ENCODE measurements at places on chromosomes 4 and X.

GRCh38 chrX:21398426-21398825, 24.2 kb downstream of the CNKSR2 start:
- DNase-seq = no peak

- no peak for DNase-seq
Measured at GRCh38 chr4:77044461-77045150, 31.2 kb downstream of the CCNI start.

GRCh38 chr4:90152024-90152423, 24.8 kb downstream of the CCSER1 start:
- no peak for DNase-seq

- no peak for DNase-seq
Measured at GRCh38 chrX:22118161-22118830, 86.2 kb downstream of the PHEX start.

DNA sequence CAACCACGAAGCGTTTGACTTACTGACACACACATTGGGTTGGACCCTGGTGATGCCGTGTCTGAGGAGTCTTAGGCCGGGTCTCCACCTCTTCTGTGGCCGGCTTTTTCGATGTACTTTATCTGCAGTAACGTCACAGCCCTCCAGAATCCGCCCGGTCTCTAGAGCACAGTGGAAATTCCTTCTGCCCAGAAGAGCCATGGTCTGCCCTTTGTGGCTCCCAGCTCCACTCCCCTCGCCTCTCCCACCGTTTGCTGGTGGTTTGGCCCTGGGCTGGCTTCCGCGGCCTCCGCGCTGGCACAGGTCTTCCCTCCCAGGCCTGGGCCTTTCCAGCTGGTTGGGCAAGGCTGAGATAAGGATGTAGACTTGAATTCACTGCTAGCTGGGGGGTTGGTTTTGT, 4.3 kb downstream of the MAEA start:
- no peak for DNase-seq

DNA sequence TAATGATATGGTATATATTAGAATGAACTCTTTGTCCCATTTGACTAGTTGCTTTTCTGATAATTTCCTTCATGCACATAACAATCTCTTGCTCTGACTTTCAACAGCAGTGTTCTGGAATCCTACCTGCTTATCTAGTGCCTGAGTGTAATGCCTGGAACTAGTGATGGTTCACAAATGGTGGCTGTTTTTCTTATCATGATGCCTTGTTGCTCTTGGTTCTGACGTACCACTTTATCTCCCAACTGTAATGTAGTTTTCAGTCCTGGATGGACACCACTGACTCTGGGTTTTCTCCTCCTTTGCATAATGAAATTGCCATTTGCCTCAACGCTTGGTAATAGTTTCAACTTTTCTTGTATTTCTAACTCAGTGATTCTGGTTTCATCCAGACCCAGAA, 25.5 kb upstream of the LUZP4 start:
- no peak for DNase-seq

- no peak for DNase-seq
Measured at GRCh38 chr4:152209772-152210493, 326.0 kb downstream of the FBXW7 start.

- no peak for DNase-seq
Measured at GRCh38 chr4:54783402-54784110, 125.8 kb downstream of the KIT start.

GRCh38 chrX:107683124-107683895, 55.0 kb downstream of the PRPS1 start:
- no peak for DNase-seq

- DNase-seq = no peak
Measured at GRCh38 chrX:43450355-43450754, 205.7 kb upstream of the MAOA start.

- DNase-seq = no peak
Measured at GRCh38 chr4:139167774-139168444, 9.1 kb downstream of the ELF2 start.

DNA sequence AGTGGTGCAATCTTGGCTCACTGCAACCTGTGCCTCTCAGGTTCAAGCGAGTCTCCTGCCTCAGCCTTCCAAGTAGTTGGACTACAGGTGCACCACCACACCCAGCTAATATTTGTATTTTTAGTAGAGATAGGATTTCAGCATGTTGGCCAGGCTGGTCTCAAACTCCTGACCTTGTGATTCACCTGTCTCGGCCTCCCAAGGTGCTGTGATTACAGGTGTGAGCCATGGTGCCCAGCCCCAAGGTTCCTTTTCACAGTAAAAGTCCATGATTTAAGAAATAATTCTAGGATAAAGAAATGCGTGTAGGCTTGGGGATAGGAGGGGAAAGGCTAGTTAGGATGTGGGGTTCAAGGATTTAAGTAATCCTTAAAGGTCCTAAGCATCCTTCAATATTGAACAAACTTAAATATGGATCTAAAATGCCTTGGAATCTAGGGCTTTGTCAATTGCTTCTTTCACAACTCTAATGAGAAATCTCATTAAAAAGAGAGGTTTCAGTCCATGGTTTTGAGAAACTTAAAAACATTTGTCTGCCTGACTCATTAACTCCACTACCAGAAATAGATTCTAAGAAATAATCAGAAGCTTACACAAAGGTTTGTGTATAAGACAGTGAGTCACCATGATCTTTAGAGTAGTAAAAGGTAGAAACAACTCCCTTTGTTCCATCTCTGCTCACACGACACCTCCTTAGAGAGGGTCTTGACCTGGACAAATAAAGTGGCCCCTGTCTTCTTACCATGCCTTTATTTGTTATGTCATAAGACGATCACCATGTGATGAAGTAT, 203.2 kb downstream of the PTTG2 start:
- DNase-seq = no peak

DNA sequence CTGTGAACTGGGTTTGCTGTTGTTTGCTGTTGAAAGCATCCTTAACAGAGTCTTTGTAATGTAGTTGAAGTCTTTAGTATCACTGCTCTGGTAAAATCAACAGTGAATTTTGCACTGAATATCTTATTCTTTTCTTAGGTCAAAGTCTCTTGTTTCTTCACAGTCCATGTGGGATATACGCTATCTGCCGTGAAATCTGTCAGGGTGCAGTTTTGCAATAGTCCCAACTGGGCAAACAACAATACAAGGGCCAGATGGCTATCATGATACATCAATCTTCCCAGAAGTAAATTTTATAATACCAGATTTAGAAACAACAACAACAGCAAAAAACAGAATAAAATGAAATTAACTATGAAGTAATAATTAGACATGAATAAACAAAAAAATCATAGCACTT, 123.5 kb downstream of the PPARGC1A start:
- DNase-seq = no peak

DNA sequence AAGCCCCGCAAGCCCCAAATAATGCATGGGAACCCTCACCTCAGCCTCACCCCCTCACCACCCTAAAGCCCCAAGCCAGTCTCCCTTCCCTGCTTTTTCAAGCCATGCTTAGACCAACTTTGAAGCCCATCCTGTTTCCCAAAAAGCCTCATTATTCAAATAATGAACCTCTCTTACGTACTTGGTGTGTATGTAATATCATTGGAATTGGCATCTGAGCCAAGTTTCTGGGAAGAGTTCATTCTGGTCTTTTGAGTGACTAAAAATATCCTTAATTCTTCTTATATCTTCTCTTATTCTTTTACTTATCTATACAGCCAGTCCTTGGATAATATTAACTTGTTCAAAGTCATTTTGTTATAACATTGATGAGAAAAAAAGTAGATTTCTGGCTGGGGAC, 875.8 kb upstream of the SLIT2 start:
- no peak for DNase-seq

- DNase-seq = no peak
Measured at GRCh38 chrX:19019996-19020395, 36.1 kb upstream of the PHKA2 start.

DNA sequence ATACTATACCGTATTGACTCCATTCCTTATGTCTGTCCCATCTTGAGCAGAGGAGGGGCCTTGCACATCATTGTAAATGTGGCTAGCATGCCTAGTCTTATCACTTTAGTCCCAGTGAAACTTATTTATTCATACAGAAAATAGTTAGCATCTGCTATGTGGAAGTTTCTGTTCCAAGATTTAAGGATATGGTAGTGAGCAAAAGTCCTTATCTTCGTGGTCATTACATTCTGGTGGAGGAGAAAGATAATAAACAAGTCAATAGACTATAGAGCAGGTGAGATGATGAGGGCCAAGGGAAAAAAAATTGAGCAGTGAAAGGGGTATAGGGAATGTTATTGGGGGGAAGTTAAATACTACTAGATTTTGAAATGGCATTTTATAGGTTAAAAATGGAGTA, 63.4 kb upstream of the PRRG3 start:
- DNase-seq = no peak

GRCh38 chrX:149121206-149121920, 383.7 kb downstream of the IDS start:
- DNase-seq = no peak

DNA sequence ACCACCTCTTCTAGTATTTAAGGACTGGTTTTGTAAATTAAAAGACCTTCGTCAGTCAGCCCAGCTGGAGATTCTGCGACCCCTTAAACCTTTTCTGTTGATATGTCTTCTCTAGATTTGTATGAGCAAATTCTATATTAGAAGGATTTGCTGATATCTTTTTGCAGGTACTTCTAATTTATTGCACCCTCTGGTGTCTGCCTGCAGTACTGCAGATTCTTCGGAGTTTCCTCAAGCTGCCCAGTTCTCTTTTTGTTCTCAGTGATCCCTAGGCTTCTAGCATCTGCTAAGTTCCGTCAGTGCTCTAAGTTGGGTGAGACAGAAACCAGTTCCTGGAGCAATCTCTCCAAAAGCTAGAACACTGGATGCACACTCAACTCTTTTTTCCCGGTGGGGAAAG, 545.2 kb downstream of the C4orf33 start:
- no peak for DNase-seq

GRCh38 chrX:111869639-111870034, 6.3 kb upstream of the TRPC5OS start:
- DNase-seq = no peak

GRCh38 chr4:95059663-95060062, 301.9 kb downstream of the BMPR1B start:
- DNase-seq = no peak

DNA sequence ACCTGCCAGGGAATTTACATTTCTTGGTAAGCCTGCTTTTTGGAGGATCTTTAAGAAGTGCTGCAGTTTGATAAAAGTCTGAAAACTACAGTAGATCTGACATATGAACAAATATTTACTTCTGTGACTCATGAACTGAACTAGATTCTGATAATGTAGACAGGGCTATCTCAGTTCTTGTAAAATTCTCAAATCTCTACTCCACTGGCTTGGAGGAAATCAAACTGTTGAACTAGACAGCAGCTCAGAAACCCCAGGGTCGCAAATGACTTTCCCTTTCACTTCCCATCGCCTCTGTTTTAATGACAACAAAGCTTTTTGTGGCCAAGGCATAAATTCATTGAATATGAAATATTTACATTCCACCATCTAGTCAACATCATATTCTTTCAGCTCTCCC, 15.4 kb upstream of the OCIAD1 start:
- no peak for DNase-seq

DNA sequence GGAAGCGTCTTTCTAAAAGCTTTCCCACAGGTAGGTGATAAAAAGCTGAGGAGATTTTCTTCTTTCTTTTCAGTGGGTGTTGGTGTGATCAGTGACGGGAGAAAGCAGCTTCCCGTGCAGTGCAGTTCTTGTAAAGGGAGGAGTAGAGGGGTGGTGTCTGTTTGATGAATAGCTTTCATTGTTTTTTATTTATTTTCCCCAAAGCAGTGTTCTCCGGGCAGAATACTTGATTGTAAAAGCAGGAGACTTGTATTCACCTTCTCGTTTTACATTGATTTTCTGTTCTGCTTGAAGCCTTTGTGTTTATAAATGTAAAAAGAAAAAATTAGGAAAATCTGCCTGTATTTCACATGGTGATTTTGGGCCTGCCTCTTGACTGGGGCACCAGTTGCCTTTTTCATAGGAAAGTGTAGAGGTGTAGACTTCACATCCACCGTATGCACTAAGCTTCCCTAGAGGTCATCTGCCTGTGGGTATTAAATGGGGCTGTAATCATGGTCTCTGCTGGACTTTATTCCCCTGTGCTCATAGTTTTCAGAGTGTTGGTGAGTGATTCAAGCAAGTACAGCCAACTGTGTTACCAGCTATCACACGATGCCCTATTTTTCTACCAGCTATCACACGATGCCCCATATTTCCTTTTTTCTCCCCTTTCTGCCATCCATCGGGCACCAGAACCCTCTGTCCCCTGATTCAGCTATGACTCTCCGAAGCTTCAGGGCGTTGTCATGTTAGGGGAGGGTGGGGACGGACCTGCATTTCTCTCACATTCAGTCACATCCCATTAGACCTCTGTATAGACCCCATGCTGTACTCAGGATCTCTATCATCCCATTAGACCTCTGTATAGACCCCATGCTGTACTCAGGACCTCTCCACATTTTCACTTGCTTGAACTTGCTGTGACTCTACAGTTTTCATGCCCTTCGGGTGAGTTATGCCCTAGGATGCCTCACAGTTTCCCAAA, 526.5 kb downstream of the TRIML1 start:
- no peak for DNase-seq

DNA sequence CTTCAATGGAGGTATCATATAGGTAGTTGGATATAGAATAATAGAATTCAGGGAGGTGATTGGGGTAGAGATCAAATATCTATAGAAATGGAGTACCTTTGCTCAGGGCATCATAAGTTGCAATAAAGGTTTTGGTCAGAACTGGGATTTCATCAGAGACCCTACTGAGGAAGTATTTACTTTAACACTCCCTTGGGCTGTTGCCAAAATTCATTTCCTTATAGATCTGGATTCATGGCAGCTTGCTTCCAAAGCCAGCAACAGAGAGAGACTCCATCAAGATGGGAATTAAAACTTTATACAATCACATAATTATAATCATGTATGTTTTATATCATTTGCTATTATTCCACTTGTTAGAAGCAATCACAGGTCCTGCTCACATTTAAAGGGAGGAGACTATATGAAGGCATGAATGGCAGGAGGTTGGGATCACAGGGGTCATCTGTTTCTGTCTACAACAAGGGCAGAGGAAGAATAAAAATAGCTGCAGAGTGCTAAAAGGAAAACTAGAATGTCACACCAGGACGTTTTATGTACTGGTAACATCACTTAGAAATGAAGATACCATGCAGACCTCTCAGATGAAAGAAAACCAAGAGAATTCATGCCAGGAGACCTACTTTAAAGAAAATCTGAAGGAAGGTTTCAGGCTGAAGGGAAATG, 902.1 kb upstream of the LCORL start:
- no peak for DNase-seq

DNA sequence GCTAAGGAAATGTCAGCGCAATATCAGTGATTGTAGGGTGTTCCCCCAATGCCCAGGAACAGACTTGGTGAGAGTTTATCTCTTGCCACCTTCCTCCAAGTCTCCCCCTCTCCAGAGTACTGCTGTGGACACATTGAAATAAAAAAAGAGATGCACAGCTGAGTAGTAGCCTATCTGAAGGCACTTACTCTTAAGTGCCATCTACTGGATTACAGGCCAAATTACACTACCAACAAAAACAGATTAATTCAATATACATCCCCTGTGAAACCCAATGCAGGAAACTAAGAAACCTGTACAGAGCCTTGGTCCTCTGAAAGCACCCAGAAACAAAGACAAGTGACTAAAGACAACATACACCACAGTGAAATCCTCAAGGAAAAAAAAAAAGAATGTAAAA, 460.3 kb downstream of the ZIC3 start:
- no peak for DNase-seq

- no peak for DNase-seq
Measured at GRCh38 chr4:39228377-39228776, 46.0 kb downstream of the WDR19 start.

Data from D721Med (cell line).